ENCODE measurements at places on chromosomes 16 and 17. TPM values are rescaled to one million over a fixed set of nuclear protein-coding genes. Genes with fewer than 3 reads are reported as not detected.

The JPH3 gene
- not detected for polyA plus RNA-seq

The NOB1 gene
- polyA plus RNA-seq = 38.7 TPM

The DUSP14 gene
- polyA plus RNA-seq = 6.4 TPM

The CX3CL1 gene
- 62.5 TPM for polyA plus RNA-seq

The FBXW10B gene
- polyA plus RNA-seq = 0.38 TPM

The STH gene
- polyA plus RNA-seq = not detected

The CDH16 gene
- not detected for polyA plus RNA-seq

The MMP15 gene
- 2.1 TPM for polyA plus RNA-seq
